Activated B cell treated with CpG ODN at 0.5 μM for 24 hours (primary cell): ENCODE measurements at places on chromosomes 7 and 10. TPM values are rescaled to one million over a fixed set of nuclear protein-coding genes. Genes with fewer than 3 reads are reported as not detected.
A peak's percentile ranks its signal among the peaks of the same experiment; 100 is the strongest.

WNT8B gene
- not detected in 2 replicates for total RNA-seq

ANKRD2 gene
- not detected in 2 replicates for total RNA-seq

TMED4 gene
- total RNA-seq = 61.7 and 70.1 TPM in 2 replicates

MYO3A gene
- total RNA-seq = 0.98 and 1.1 TPM in 2 replicates

PTPRZ1 gene
- total RNA-seq = not detected in 2 replicates

DOCK1 gene
- not detected in 2 replicates for total RNA-seq

ASIC3 gene
- total RNA-seq = 1.2 TPM in 2 replicates

VENTX gene
- 0.13 TPM in 1 of 2 replicates, not detected in the other for total RNA-seq

MSMB gene
- total RNA-seq = not detected in 2 replicates

OR2A1 gene
- total RNA-seq = 0.05 TPM in 1 of 2 replicates, not detected in the other

GRCh38 chr10:99975106-99975829 is 34.5 kb downstream of the DNMBP start:
- peak overlapping the region; percentile 53 for H3K4me3 ChIP-seq
- peaks cover 10% of the 10 kb centered on the region for H3K36me3 ChIP-seq
- DNase-seq = no peak
- H3K27ac ChIP-seq = peak overlapping the region; percentile 77
- peaks cover 63% of the 10 kb centered on the region for H3K4me1 ChIP-seq

DNA sequence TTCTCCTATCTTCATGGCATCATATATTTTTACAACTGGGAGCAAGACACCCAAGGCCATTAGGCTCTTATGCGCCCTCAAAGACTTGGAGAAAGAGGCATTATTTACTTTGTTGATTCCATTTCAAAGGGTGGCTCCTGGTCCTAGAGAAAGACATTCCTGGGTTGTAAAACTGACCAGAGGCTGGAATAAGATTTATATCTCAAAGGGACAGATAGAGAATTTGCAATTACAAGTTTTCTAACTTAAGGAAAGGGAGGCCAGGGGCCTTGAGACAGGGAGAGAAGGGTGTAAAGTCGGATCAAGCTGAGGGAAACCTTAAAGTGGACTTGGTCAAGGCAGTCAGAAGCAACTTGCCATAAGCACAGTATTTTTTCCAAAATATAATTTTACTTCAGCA is 1086.0 kb downstream of the SORCS3 start:
- no peaks in the 10 kb centered on the region for H3K36me3 ChIP-seq
- no peaks in the 10 kb centered on the region for H3K27me3 ChIP-seq
- no peaks in the 10 kb centered on the region for H3K4me1 ChIP-seq
- H3K4me3 ChIP-seq = no peak overlapping the region
- no peak for DNase-seq

- peak overlapping the region; percentile 32 for H3K27ac ChIP-seq
- H3K4me3 ChIP-seq = peak overlapping the region; percentile 99
- no peak for DNase-seq
- peaks cover 15% of the 10 kb centered on the region for H3K27me3 ChIP-seq
- H3K36me3 ChIP-seq = peaks cover 10% of the 10 kb centered on the region
These were observed 12.3 kb downstream of the SFXN3 start for GRCh38 chr10:101043363-101043707.

- H3K4me1 ChIP-seq = no peaks in the 10 kb centered on the region
- no peak overlapping the region for H3K27ac ChIP-seq
- no peak for DNase-seq
- H3K27me3 ChIP-seq = no peaks in the 10 kb centered on the region
These were observed 494.3 kb upstream of the AUTS2 start for GRCh38 chr7:69104023-69104422.

GRCh38 chr10:108753326-108753725 is 1170.0 kb downstream of the XPNPEP1 start:
- H3K4me3 ChIP-seq = no peak overlapping the region
- H3K4me1 ChIP-seq = peaks cover 6% of the 10 kb centered on the region
- H3K36me3 ChIP-seq = no peaks in the 10 kb centered on the region
- DNase-seq = no peak
- H3K27ac ChIP-seq = no peak overlapping the region
- no peaks in the 10 kb centered on the region for H3K27me3 ChIP-seq

DNA sequence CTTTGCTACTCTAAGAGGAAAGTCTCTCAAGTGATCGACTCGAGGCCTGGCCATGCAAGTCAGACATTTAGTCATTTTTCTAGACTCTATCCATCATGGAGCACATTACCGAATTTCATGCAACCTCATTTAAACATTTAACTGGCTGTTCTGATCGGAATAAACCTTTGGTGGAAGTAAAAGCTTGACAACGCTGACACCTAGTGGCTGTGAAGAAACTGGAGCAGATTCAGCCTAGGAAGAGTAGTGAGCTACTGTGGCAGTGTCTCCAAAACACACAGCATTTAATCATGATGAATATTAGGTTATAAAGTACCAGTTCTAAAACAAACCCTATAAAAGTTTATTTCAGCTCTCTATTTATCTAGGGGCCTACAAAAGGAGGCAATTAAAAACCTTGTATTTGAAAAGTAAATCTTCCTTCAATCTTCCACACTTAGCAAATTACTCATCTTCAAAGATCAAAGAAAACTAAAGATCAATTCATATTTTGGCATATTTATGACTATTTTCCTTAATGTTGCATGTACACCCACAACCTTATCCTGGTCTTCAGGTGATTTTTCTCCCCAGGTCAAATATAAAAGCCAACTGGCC is 175.0 kb downstream of the CTNNA3 start:
- no peak for DNase-seq
- no peaks in the 10 kb centered on the region for H3K4me1 ChIP-seq
- H3K27ac ChIP-seq = no peak overlapping the region

GRCh38 chr10:70293169-70293843 is 9.5 kb upstream of the NPFFR1 start:
- peaks cover 11% of the 10 kb centered on the region for H3K4me1 ChIP-seq
- no peak overlapping the region for H3K4me3 ChIP-seq
- H3K36me3 ChIP-seq = no peaks in the 10 kb centered on the region
- H3K27ac ChIP-seq = peak overlapping the region; percentile 32

GRCh38 chr10:129038522-129038921 is 428.5 kb upstream of the MGMT start:
- no peak overlapping the region for H3K27ac ChIP-seq
- no peaks in the 10 kb centered on the region for H3K36me3 ChIP-seq
- peaks cover 30% of the 10 kb centered on the region for H3K27me3 ChIP-seq
- H3K4me1 ChIP-seq = peaks cover 14% of the 10 kb centered on the region
- DNase-seq = no peak

DNA sequence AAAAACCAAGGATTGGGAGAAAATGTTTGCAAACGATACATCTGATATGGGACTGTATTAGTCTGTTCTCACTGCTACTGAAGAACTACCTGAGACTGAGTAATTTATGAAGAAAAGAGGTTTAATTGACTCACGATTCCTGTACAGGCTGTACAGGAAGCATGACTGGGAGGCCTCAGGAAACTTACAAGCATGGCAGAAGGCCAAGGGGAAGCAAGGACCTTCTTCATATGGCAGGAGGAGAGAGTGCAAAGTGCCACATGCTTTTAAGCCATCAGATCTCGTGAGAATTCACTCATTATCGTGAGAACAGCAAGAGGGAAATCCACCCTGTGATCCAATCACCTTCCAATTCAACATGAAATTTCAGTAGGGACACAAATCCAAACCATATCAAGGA is 11.0 kb downstream of the ZNF713 start:
- no peaks in the 10 kb centered on the region for H3K27me3 ChIP-seq
- no peaks in the 10 kb centered on the region for H3K4me1 ChIP-seq
- peaks cover 2% of the 10 kb centered on the region for H3K36me3 ChIP-seq

- DNase-seq = no peak
- H3K36me3 ChIP-seq = peaks cover 4% of the 10 kb centered on the region
- H3K27ac ChIP-seq = no peak overlapping the region
- H3K27me3 ChIP-seq = no peaks in the 10 kb centered on the region
These were observed 1.7 kb downstream of the HYCC1 start for GRCh38 chr7:23012186-23012585.

- H3K4me1 ChIP-seq = peaks cover 10% of the 10 kb centered on the region
- DNase-seq = no peak
- no peaks in the 10 kb centered on the region for H3K36me3 ChIP-seq
- no peak overlapping the region for H3K27ac ChIP-seq
- peak overlapping the region; percentile 38 for H3K4me3 ChIP-seq
- H3K27me3 ChIP-seq = peaks cover 44% of the 10 kb centered on the region
These were observed 880 bp downstream of the HOXA5 start for GRCh38 chr7:27142580-27143022.

GRCh38 chr7:22663357-22663718 is 63.7 kb upstream of the IL6 start:
- peaks cover 90% of the 10 kb centered on the region for H3K4me1 ChIP-seq
- no peaks in the 10 kb centered on the region for H3K27me3 ChIP-seq
- DNase-seq = no peak
- peak overlapping the region; percentile 80 for H3K4me3 ChIP-seq

GRCh38 chr7:30706316-30706715 is 24.1 kb upstream of the CRHR2 start:
- peaks cover 10% of the 10 kb centered on the region for H3K27me3 ChIP-seq
- no peaks in the 10 kb centered on the region for H3K4me1 ChIP-seq
- no peaks in the 10 kb centered on the region for H3K36me3 ChIP-seq
- H3K4me3 ChIP-seq = no peak overlapping the region

- DNase-seq = no peak
- H3K4me1 ChIP-seq = no peaks in the 10 kb centered on the region
- H3K36me3 ChIP-seq = no peaks in the 10 kb centered on the region
- no peak overlapping the region for H3K4me3 ChIP-seq
- no peaks in the 10 kb centered on the region for H3K27me3 ChIP-seq
These were observed 688.1 kb downstream of the SUGCT start for GRCh38 chr7:40822861-40823260.

DNA sequence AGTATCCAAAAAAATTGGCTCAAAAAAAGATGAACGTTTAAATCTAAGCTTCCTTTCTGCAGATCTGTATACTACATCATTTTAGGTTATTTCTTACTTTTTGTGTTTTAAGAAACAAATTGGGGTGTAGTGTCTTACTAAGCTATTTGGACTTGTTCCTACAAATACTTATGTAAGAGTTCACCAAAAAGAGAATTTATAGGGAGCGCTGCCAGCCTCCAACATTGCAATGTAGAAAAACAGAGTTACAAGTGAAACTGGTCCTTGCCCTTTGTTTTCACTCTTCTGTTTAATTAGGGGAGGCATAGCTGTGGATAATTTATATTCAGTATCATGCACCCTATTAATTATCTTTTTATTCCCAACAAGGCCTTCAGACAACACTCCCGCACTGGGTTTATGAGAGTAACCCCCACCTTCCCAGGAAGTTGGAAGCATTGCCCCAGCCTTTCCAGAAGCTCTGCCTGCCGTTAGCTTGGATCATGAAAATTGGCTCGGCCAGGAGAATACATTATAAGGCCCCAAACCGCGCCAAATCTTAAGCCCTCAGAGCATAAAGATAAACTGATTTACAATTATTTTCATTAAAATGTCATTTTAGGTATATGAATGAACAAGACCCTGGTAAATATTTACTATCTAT is 261.8 kb upstream of the KLF6 start:
- no peak for DNase-seq
- H3K4me1 ChIP-seq = peaks cover 32% of the 10 kb centered on the region
- peaks cover 4% of the 10 kb centered on the region for H3K36me3 ChIP-seq

GRCh38 chr10:31757386-31757791 is 171.2 kb downstream of the ARHGAP12 start:
- H3K36me3 ChIP-seq = peaks cover 3% of the 10 kb centered on the region
- no peaks in the 10 kb centered on the region for H3K27me3 ChIP-seq
- H3K4me3 ChIP-seq = no peak overlapping the region
- no peak overlapping the region for H3K27ac ChIP-seq
- DNase-seq = no peak

GRCh38 chr10:22624287-22624738 is 90.1 kb downstream of the PIP4K2A start:
- H3K27ac ChIP-seq = peak overlapping the region; percentile 51
- H3K27me3 ChIP-seq = no peaks in the 10 kb centered on the region
- H3K4me1 ChIP-seq = peaks cover 94% of the 10 kb centered on the region
- DNase-seq = no peak
- no peak overlapping the region for H3K4me3 ChIP-seq
- H3K36me3 ChIP-seq = peaks cover 10% of the 10 kb centered on the region

DNA sequence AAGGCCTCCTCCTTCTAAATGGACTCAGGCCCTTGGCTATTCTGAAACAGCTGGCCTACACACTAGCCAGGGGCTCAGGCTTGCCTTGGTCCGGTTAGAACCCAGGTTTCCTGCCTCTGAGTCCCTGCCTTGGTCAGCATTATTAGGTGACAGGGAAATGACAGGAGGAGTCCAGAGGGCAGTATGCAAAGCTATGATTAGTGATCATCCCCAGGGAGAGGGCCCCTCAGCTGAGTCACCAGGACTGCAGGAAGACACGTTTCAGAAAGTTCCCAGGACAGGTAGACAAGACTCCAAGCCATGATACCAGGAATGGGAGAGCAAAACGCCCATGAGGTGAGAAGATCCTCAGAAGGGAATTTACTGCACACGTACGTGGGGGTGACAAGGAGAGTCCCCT is 301.1 kb upstream of the COBL start:
- no peaks in the 10 kb centered on the region for H3K36me3 ChIP-seq
- no peak overlapping the region for H3K27ac ChIP-seq
- no peak for DNase-seq
- H3K4me1 ChIP-seq = no peaks in the 10 kb centered on the region
- no peak overlapping the region for H3K4me3 ChIP-seq
- H3K27me3 ChIP-seq = no peaks in the 10 kb centered on the region

GRCh38 chr7:39509436-39509835 is 56.8 kb upstream of the YAE1 start:
- no peak overlapping the region for H3K4me3 ChIP-seq
- peaks cover 5% of the 10 kb centered on the region for H3K27me3 ChIP-seq
- H3K36me3 ChIP-seq = no peaks in the 10 kb centered on the region
- H3K4me1 ChIP-seq = peaks cover 8% of the 10 kb centered on the region
- no peak overlapping the region for H3K27ac ChIP-seq

- H3K27ac ChIP-seq = no peak overlapping the region
- H3K36me3 ChIP-seq = no peaks in the 10 kb centered on the region
- no peak for DNase-seq
- no peaks in the 10 kb centered on the region for H3K27me3 ChIP-seq
- no peak overlapping the region for H3K4me3 ChIP-seq
- no peaks in the 10 kb centered on the region for H3K4me1 ChIP-seq
These were observed 186.6 kb upstream of the IGFBP3 start for GRCh38 chr7:46107610-46108217.
